ENCODE measurements at places on chromosomes 16 and 17.
A peak's percentile ranks its signal among the peaks of the same experiment; 100 is the strongest.

DNA sequence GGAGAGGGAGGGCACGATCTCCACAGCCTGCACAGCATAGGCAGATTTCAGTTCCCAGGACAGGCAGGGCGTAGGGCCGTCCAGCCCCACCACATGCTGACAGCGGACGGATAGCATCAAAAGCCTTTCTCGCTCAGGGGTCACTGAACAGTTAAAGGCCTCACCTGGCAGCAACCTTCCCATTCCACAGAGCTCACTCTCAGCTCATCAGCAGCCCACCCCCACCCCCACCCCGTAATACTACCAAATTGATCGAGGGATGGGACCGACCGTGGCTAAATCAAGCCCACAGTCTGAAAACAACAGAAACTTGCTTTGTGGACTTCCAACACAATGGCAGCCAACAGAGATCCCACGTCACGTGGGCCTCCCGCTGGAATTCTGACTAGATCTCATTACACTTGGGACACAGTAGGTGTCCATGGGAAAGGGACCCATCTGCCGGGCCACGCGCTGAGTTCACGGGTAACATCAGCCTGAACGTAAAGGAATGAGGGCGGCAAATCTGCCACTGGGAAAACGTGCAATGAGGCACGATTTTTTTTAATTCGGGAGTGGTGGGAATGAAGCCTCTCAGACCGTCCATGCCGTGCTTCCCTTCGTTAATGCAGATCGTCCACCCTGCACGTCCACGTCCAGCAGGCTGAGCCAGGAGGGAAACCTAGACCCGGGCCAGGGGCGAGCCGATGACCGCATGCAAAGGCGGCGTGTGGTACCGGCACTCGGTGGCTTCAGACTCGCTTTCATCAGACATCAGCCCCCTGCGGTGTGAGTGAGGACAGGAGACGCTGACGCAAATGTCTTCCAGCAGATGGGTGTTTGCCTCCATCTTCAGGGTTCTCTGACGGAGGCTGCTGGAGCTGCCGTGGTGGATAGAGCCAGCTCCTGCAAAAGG is 92.1 kb downstream of the TBC1D16 start:
- no peak for DNase-seq

- DNase-seq: no peak
These were observed 1.4 kb downstream of the HSD3B7 start for GRCh38 chr16:30986129-30986991.

DNA sequence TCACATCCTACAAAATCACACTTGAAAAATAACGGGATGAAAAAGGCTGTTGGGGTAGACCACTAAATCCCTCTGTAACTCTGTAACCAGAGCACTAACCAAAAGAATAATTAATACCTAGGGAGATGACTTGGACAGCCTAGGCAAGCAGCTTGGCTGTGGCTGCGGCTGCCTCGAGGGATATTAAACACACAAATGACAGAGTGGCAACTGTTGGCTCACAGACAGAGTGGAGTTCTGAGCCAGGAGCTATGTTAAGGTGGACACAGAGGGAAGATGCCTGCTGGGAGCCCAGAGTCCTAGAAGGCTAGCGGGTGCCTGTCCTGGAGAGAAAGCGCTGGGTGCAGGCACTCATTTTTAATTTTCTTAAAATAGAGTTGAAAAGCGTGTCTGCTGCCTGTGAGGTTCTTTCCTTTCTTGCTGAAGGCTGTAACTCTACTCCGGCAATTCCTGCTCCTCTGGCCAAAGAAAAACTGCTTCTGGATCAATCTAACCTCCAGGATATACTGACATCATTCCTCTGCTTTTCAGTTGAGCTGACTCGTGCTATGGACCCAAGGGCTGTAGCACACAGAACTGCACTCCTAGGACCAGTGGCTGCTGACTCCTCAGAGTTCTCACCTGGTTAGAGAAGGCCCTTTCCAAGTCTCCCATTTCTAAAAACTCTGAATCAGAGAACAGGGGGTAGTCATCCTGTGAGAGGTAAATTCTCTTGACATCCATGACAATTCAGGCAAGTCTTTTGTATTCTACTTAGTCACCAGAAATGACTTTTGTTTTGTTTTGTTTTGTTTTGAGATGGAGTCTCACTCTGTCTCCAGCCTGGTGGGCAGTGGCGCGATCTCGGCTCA is 147.9 kb downstream of the STX8 start:
- peak; percentile 62 for DNase-seq

DNA sequence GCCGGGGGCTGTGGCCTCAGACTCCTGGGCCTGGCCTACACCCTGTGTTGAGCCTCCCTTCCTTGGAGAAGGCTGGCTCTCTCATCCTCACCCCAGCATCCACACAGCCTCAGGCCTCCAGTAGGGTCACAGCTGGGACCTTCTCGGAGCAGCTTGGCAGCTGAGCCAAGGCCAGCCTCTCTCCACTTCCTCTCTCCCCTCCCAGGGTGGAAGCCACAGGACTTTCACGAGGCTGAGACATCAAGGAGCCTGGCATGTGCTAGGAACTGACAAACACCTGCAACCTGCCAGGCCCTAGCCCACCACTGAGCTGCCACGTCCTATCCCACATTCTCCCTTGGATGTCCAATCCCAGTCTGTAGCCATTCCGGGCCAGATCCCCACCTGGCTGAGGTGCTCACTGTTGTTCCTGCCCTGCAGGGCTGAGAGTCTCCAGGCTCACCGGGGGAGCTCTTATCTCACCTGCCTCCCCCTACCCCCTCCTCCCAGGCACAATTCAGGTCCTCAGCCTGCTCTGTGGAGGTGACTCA is 3.1 kb downstream of the MMP15 start:
- no peak for DNase-seq

GRCh38 chr16:22075043-22075757 is 17.1 kb upstream of the VWA3A start:
- DNase-seq: no peak

DNA sequence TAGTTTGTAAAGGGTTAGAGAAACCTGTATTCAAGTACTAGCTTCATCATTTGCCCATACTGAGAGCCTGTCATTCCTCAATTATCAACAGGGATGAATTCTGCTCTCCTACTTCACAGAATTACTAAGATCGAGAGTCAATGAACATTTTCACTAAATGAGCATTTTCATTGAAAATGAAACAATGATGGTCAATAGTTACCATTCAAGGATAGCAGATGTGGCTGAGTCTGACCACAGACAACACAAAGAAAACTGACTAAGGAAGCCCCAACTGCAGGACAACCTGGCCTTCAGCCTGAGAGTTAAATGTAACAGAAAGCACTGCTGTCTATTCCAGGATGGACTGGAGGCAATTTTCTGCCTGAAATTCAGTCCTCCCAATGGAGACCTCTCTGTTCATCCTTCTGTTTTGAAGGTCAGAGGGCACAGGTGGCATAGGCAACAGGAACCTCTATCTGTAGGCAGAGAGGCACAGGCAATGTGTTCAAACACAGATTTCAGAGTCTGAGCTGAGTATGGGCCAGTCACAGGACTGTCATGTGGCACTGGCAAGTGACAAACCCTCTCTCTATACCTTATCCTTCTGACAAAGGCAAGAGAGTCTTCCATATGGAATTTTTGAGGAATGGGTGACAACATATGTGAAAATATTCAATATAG is 19.5 kb downstream of the TRAF4 start:
- DNase-seq: no peak

GRCh38 chr16:86485746-86486145 is 24.6 kb upstream of the FOXF1 start:
- DNase-seq: no peak

GRCh38 chr17:59154721-59155438 is at the start of gene SKA2:
Gene SKA2, minus strand, starts transcription at chr17:59155186. Its CDS starts 23 bp downstream, at chr17:59155163.
- DNase-seq: peak; percentile 95

DNA sequence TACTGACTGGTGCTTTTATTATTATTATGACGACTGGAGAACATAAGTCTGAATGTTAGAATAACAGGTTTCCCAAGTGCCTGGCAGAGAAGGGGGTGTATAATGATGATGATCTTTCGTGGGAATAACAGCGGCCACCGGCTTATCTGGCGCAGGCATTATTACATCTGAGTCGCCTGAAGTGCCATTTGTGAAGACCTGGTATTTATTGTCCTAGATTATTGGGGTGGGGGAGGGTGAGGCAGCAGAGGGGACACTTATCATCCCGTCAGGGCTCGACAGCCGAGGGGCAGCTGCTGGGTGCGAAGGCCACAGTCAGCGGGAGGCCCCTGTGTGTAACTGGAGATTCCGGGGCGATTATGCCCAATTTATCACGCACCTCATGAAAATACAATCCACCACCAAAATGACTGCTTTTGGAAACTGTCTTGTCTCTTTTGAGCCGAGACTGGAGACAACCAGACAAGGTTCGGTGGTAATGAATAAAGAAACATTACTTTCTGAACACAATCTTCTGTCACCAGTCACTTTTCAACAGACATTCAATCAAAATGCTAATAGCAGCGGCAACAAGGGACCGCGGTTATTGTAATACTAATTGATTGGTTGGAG is 199.3 kb downstream of the CCDC182 start:
- no peak for DNase-seq

DNA sequence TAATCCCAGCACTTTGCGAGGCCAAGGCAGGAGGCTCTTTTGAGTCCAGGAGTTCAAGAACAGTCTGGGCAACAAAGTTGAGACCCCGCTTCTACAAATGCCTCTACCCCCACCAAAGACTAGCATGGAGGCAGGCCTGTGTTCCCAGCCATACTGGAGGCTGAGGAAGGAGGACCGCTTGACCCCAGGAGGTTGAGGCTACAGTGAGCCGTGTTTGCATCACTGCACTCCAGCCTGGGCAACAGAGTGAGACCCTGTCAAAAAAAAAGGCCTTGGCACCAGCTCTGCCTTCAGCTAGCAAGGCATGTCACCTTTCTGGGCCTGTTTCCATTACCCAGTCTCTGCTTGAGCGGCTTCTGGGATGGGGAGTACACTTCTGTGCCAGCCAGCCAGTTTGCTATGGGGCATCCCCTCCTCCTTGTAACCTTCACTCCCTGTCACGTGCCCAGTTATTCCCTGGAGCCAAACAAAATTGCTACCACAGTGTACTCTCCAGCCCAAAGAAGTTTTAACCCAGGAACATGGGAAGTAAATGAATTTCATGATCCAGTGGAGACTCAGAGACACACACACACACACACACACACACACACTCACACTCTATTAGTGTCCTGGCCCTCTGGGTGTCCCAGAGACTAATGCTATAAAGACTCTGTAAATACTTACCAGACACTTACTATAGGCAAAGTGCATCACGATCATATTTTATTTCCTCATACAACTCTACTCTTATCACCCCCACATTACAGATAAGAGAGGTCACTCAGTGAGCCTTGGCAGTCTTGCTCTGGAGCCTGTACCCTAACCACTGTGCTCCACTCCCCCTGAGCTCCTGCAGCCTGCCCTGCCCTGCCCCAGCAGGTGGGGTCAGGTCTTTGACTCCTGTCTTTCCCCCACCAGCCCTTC is 2.5 kb downstream of the CISD3 start:
- no peak for DNase-seq

DNA sequence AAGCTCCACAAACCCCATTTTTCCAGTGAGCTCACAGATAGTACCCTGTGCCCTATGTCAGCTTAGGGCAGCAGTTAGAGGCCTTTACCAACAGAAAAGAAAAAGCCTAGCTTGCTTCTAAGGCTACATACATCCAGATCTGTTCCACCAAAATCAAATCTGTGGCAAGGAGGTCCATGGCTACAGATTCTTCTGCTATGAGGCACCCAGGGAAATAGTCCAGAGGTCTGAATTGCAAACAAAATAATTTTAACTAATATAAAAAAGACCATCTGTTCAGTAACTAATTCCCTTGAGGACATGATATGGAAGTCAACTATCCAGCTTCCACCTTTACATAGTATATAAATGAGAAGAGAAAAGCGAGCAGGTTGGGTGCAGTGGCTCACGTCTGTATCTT is 129.3 kb downstream of the PARN start:
- no peak for DNase-seq

GRCh38 chr17:55366020-55366481 is 55.6 kb downstream of the MMD start:
- no peak for DNase-seq

GRCh38 chr16:57998992-57999365 is 1.5 kb downstream of the ZNF319 start:
- DNase-seq: no peak

DNA sequence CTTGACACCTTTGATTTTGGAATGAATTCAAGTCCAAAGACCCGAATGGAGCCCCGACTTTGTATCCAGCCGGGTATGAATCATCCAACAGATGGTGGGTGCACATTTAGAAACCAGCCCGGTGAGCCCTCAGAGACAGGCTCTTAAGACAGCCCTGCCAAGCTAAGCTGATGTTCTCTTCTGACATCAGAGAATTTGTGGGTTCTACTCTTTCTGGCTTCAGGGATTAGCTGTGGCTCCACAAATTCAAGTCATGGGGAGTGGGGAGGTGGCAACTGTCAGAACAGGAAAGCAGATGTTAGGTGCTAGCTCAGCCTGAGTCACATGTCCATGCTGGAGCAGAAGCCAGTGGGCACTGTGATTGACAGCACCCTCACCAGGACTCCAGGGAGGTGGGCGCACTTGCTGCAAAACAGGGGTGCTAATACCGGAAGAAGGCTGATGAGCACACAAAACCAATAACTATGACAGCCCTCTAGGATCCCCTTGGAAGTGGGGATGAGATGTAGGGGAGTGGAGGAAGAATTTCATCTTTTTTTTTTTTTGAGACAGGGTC is 31.4 kb upstream of the XYLT2 start:
- DNase-seq: no peak

- no peak for DNase-seq
These were observed 7.3 kb downstream of the TADA2A start for GRCh38 chr17:37413875-37414519.

- DNase-seq: no peak
These were observed 65.1 kb downstream of the EFCAB13 start for GRCh38 chr17:47388825-47389224.

- DNase-seq: peak; percentile 35
These were observed 20.7 kb downstream of the DNAH9 start for GRCh38 chr17:11618861-11619566.

- DNase-seq: no peak
These were observed 9.3 kb upstream of the FAAP100 start for GRCh38 chr17:81561494-81561885.

GRCh38 chr16:17519101-17519955 is 48.6 kb upstream of the XYLT1 start:
- DNase-seq: no peak

- DNase-seq: no peak
These were observed 250.1 kb upstream of the PSMD7 start for GRCh38 chr16:74046524-74046923.

GRCh38 chr17:2197271-2197670 is 106.3 kb downstream of the SMG6 start:
- DNase-seq: no peak

DNA sequence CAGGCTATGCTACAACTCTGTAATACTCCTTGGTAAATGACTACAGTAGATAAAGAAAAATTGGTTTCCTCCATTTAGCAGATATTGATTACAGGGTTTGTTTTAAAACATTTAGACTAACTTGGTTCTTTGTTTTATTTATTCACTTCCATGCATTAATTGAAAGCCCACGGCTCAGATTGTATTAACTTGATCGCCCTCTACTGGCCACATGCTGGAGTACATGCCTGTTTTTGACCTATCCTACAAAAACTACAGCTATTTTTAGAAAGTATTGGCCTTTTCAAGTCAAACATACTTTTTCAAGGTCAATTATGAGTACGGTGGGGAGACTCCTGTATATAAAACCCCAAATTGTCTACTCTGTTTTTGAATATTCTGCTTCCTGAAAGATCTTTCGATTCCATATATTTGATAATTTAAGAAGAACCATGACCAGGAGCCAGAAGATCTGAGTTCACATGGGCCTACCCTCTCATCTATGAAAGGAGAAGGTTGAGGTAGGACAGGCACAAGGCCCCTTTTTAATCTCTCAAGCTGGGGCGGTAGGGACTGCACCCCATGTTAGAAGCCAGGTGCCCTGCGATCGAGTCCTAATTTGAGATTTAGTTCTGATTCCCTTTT is 51.8 kb downstream of the CA10 start:
- no peak for DNase-seq

GRCh38 chr17:77544347-77545110 is 403.8 kb downstream of the SEC14L1 start:
- no peak for DNase-seq

All from left ventricle myocardium superior (tissue), 1 donor.